ENCODE measurements at places on chromosomes 5 and 9.

DNA sequence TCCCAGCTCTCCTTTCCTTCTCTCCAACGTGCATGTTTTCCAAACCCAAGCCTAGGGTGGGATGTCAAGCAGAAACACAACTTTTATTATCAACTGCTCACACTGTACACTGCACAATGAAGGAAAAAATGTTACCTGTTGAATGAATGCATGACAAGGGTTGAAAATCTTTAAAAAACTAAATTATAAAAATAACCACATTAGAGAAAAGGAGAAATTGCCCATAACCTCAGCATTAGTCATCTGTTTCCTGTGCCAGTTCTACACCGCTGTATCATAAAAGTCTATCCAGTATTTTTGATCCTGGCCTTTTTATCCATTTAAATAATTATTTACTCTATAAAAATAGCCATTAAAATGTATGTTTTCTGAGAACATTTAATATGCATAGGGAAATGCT, 101.1 kb downstream of the APBA1 start:
- no peak for DNase-seq

GRCh38 chr5:27814286-27814685, 775.9 kb upstream of the CDH9 start:
- no peak for DNase-seq

GRCh38 chr5:171847026-171847425, 61.4 kb downstream of the SMIM23 start:
- DNase-seq, result no peak

DNA sequence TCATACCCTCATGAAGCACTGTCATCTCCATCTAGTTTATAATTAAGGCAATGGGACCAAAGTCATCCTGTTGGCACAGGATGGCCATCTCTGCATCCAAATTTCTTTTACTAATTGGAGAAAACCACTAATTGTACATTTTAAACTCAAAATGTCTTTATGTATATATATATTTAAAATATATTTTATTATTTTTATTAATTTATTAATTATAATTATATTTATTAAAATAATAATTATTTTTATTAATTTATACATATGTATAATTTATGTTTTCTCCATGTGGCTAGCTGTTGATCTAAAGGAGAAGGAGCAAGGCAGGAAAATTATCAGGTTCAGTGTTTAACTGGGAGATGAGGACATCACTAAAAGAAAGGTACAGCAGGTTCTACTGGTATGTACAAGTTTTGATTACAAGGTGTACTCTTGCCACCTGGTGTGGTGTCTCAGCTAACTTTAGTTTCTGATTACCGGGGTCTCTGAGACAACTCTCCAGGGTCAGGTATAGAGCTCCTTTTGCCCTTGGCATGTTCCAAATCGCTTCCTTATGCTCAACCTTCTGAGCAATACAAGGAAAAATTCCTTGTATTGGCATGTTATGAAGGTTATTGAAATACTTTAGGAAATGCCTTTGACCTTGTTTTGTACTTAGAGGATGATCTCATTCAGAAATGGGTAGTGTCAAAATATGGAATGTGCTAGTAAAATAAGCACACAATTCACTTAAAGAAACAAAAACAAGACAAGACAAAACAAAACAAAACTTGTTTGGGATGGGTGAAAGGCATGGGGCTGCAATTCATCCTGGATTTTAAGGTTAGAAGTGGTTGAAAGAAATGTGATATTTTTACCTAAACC, 79.6 kb downstream of the GHR start:
- DNase-seq, result no peak
